ENCODE measurements at places on chromosomes 3 and 15.

- DNase-seq = no peak
Observed at GRCh38 chr3:169240786-169241486, 422.6 kb downstream of the MECOM start.

DNA sequence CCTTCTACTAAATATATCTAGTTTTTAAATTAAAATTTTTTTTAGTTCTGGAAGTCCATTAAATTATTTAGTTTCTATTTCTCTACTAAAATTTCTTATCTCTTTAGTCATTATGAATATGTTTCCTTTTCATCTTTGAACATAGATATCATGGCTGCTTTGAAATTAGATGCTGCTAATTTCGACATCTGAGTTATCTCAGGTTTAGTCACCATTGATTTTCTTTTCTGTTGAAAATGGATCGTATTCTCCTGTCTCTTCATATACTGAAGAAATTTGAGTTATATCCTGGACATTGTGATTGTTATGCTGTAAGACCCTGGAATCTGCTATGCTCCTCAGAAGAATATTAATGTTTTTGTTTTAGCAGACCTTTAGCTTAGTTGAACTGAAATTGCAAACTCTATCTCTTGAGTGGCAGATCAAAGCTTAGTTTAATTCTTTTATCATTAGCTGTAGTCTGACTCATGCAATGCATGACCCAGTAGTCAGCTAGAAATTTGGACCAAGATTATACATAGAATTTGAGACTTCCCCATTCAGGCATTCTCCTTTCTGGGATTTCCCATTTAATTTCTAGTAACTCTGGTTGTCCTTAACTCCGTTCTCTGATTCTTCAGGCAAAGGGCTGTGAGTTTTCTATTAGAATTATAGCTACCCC is 439.8 kb upstream of the IL12A start:
- DNase-seq = no peak

DNA sequence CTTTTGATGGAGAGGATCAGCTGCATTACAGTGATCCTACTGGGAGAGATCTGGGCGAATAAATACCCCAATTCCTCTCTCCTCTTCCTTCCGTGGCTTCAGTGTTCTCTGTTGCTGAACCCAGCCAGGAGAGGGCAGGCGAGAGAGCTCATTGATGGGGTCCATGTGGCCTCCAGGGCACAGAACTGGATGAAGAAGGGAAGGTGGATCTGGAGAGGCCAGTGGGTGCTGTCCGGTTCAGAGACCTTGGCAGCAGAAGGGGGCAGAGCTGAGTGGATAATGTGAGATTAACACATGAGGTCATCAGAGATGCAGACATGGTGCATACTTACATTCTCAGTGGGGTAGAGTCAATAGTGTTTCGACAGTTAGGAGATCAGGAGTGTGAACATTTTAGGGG is 193.6 kb downstream of the CLSTN2 start:
- peak; percentile 68 for DNase-seq

DNA sequence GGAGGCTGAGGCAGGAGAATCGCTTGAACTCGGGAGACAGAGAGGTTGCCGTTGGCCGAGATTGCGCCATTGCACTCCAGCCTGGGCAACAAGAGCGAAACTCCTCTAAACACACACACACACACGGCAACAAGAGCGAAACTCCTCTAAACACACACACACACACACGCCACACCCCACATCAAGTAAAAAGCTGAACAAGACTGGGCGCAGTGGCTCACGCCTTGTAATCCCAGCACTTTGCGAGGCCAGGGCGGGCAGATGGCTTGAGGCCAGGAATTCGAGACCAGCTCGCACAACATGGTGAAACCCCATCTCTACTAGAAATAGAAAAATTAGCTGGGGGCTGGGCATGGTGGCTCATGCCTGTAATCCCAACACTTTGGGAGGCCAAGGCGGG is 49.0 kb downstream of the HOMER2 start:
- no peak for DNase-seq

- DNase-seq = peak; percentile 56
Observed at GRCh38 chr15:41790756-41791546, 16.7 kb downstream of the MAPKBP1 start.

- DNase-seq = no peak
Observed at GRCh38 chr15:45333550-45333949, 44.8 kb downstream of the GATM start.

- DNase-seq = peak; percentile 3
Observed at GRCh38 chr3:90091549-90091948, 984.1 kb downstream of the EPHA3 start.

DNA sequence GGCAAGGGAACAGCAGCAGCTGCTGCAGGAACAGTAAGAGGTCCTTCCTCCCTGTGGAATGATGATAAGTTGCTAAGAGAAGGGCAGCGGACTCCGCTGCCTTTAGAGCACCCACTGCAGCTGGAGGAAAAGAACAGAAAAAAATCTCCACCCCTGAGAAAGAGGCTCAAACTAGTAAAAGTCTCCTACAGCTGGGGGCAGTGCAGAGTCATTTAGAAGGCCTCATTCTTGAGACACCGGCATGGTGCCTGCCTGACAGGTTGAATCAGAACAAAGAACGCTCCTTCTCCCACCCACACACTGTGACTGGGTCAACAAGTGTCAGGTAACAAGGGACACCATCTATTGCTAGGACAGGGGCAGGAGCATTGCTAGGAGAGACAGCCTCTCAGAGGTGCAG is 188.4 kb downstream of the ABHD5 start:
- peak; percentile 86 for DNase-seq

GRCh38 chr15:38809621-38810020 is 245.0 kb upstream of the RASGRP1 start:
- no peak for DNase-seq

DNA sequence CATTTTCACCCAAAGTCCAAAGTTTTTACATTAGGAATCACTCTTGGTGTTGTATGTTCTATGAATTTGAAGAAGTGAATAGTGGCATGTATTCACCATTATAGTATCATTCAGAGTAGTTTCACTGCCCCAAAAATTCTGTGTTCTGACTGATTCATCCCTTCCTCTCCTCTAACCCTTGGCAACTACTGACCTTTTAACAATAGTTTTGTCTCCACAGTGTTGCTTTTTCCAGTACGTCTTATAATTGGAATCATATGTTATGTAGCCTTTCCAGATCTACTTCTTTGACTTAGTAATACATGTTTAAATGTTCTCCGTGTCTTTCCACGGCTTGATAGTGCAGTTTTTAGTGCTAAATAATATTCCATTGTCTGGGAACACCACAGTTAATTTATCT is 379.0 kb upstream of the SGO1 start:
- DNase-seq = no peak

DNA sequence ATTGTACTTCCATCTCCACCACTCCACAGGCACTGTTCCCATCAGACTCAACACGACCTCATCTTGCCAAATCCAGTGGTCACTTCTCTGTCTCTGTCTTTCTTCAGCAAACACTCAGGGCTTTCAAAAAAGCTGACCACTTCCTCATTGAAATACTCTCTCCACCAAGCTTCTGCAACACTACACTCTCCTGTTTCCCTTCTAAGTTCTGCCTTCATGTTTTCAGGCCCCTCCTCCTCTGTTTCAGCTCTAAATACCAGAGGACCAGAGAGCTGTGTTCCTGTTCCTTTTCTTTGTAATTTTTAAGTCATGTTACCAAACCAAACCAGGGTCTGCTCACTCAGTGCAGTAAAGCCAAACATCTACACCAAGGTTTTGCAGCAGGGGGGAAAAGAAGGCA is 33.8 kb upstream of the ACP3 start:
- no peak for DNase-seq

DNA sequence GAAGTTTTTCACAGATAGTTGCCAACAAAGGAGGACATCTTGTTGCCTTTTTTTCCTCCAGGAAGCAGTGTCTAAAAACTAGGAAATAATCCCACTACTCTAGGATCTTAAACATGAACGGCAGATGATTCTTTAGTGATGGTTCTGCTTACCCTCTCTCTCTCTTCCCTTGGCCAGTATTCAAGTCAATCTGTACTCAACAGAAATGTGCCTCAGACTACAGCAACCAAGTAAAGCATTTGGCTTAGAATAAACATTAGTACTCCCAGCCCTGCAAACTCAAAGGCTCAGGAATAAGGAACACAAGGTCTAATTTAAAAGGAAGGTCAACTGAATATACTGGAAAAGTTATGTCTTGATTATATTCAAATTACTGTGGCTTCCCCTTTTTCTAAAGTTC is 8.7 kb downstream of the NPTN start:
- no peak for DNase-seq

- DNase-seq = no peak
Observed at GRCh38 chr15:77499087-77499760, 78.5 kb downstream of the HMG20A start.

- DNase-seq = no peak
Observed at GRCh38 chr3:147383617-147384016, 22.7 kb downstream of the ZIC4 start.

GRCh38 chr15:101559952-101560351 is 70.4 kb upstream of the PCSK6 start:
- DNase-seq = no peak

DNA sequence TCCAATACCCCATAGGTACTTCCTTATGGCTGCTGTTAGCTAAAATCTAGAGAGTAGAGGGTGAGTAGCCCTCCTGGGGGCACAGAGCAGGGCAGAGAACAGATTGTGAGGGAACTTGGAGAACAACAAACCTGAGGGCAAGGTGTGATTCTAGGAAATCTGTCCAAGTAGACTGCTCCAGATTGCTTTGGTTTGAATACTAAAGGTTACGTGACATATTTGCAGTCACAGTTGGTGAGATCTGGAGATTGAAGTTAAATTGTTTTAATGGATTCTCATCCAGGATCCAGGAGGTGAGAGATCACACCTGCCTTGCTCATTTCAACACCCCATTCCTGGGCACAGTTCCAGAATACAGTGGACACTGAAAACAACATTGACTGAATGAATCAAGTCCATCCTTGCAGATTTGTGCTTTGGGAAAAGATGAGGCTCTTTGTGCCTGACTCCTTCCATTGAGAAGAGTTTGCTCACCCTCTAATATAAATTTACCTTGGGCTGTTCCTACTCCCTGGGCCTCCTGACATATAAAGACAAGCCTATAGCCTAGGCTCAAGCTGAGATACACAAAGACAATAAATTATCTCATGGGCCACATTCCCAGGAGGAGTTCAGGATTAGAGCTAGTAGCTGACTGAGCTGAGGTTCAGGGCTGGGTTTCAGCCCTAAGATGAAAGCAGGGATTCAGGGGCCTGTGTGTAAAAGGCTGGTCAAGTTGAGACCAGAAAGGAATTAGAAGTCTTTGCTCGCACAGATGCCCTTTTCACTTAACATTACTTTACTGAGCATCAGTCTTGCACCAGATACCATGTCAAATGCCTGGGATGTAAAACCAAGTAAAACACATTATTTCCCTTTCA is 400.9 kb upstream of the MCTP2 start:
- DNase-seq = no peak

GRCh38 chr15:90857883-90858443 is 10.4 kb upstream of the FURIN start:
- DNase-seq = no peak

- no peak for DNase-seq
Observed at GRCh38 chr3:153967260-153967659, 153.9 kb upstream of the ARHGEF26 start.

GRCh38 chr3:57135964-57136719 is 29.0 kb downstream of the IL17RD start:
- no peak for DNase-seq

- DNase-seq = no peak
Observed at GRCh38 chr15:35173444-35174118, 88.5 kb upstream of the NANOGP8 start.

GRCh38 chr3:131819381-131820055 is 215.3 kb downstream of the CPNE4 start:
- no peak for DNase-seq

GRCh38 chr15:63264688-63265293 is 12.6 kb upstream of the APH1B start:
- DNase-seq = no peak

- no peak for DNase-seq
Observed at GRCh38 chr3:9949115-9949514, 3.1 kb downstream of the PRRT3 start.

DNA sequence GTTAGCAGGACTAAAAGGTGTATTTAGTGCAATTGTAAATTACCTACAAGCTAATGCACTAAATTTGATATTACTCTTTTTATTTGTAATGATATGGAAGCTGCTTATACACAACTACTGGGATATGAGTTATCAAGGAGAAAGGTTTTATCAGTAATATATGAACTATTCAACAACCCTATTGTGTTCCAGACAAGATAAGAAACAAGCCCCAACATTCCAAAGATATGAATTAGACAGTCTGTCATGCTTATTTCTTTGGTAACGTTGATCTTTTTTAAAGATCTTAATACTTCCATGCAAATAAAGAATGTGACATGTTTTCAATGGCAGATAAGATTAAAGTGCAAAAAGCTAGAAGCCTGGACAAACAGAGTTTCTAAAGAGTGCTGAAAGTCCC is 314.0 kb upstream of the THBS1 start:
- DNase-seq = no peak

DNA sequence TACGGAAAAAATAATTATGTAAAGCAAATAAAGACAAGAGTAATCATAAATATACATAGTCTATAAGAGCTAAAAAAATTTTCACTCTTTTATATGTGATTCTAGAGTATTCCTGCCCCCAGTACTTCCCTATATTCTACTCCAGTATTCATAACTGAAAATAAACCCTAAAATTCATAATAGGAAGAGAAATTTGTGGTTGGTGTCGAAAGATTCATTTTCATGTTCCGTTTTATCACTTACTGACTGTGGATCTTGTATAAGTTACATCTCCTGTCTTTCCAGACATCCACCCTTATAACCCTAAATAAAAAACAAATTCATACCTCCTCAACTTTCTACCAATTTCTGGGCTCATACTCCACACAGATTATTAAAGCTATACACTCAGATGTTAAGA is 16.0 kb upstream of the MBNL1 start:
- DNase-seq = no peak

DNA sequence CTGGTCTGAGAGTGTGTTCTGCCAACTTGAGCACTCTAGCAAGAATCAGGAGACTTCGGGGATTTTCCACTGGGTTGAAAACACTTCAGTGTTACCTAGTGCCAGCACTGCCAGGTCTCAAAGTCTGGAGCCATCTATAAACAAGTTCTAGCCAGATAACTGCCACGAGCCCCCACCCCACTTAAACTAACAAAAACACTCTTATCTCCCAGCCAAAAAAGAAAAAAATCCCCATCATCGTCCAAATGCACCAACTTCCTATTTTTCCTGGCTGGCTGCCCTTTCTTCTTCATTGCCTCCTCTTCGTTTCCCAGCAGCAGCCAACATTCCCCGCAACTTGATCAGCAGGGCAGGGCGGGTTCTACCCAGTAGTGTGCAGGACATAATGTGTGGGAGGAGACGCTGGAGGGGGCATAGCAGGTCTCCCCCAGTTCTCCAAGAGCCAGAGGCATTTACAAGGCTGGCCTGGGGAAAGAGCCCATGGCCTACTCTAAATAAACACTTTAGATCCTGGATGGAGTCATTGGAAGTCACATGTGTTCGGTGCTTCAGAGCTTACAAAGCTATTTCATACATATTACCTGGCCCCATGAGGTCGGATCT is 29.5 kb downstream of the C2CD4B start:
- peak; percentile 79 for DNase-seq

GRCh38 chr3:177295116-177295515 is 97.8 kb upstream of the TBL1XR1 start:
- DNase-seq = no peak

- peak; percentile 45 for DNase-seq
Observed at GRCh38 chr3:2099028-2099671, 484 bp downstream of the CNTN4 start.
